ENCODE measurements at places on chromosomes 1 and 21.

- DNase-seq, result peak; percentile 86
Measured at GRCh38 chr1:240399381-240399780, 212.6 kb downstream of the GREM2 start.

DNA sequence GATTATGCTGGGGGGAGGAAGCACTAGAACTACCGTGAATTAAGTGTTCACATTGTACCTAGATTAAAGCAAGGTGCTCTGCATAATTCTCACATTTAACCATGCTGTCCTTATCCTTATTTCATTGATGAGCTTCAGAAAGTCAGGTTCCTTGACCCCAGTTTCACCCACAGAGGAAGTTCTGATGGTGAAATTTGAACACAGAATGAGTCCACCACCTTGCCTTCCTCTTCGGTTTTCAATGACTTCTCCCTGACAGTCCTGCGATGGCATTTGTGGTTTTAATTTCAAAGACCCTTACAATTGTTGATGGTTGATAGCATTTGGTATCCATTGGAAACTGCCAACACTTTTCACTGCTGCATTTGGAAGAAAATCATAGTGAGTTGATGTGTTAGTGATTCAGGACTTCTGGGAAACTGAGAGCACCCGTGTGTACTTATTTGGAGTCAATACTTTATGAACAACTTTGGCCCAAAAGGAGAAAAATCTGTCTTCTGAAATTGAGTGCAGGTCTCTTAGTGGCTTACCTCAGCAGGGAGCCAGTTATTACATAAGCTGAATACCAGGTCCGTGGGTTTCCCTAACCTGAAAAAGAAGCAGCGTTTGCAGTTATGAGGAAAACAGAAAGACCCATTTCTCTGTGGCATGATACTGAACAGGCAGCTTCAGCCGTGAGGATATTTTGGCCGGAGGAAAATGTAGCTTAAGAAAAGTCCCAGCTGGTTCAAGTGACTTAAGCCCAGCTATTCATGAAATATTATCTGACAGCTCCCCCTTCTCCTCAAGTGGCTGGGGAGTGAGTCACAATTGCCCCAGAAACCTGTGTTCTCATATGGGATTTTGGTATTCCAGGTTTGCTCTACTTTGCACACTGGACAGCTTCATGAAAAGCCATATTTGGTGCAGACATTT, 47.5 kb downstream of the ROR1 start:
- DNase-seq, result peak; percentile 59

- no peak for DNase-seq
Measured at GRCh38 chr1:15577691-15578090, 7.2 kb downstream of the AGMAT start.

DNA sequence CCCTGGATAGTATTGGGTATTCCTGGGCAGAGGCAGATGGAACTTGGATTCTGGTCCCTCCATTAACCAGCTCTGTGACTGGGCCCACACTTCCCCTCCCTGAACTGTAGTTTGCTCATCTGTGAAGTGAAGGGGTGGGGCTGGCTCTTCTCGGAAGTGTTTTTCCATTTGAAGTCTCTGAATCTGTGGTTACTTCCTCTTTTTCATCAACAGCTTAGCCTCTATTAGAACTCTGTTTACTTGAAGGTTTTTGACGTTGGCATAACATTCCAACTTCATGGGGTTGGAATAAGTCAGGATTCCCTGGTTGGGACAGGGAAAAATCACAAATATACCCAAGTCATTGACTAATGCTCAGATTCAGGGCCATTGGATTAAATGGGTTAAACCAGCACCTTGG, 3.6 kb downstream of the KIAA0040 start:
- DNase-seq, result no peak

DNA sequence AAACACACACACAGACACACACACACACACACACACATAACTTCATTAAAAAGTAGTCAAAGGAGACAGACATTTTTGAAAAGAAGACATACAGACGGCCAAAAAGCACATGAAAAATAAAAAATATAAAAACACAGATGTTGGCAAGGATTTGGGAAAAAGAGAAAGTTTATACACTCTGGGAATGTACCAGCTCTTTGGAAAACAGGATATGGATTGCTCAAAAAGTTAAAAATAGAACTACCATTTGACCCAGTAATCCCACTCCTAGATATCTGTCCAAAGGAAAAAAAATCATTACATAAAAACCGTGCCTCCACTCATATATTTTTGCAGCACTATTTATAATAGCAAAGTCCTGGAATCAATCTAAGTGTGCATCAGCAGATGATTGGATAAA, 128.4 kb upstream of the C21orf91 start:
- no peak for DNase-seq
